ENCODE measurements at places on chromosomes 6 and 20.

- no peak for DNase-seq
Observed at GRCh38 chr20:62886709-62887058, 25.1 kb upstream of the TCFL5 start.

- DNase-seq, result no peak
Observed at GRCh38 chr6:155050311-155050710, 55.2 kb downstream of the TIAM2 start.

DNA sequence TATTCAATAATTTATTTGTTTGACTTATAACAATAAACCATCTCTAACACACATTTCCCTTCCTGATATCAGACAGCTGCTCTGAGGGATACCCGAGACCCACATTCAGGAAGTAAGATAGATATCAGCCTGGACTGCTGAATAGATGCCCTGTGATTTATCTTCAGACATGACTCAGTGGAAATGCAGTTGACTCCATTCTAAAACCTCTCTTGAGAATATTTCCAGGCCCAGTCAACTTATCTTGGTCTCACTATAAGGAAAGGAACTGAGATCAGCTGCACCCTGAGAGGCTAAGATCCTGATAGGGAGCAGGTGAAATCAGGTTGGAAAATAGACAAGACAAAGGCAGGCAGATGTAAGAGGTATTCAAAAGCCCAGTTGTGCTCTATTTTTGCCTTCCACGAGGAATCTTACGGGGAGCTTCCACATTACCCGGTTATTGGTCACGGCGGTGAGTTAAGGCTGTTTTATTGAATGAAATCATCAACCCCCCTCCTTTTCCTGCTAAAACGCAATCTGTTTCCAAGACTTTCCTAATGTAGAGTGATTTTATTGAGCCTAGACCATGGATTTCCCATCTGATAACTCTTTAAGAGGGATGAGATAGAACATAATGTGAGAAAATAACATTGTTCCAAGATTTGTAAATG lies 25.5 kb downstream of the C6orf15 start:
- DNase-seq, result no peak

DNA sequence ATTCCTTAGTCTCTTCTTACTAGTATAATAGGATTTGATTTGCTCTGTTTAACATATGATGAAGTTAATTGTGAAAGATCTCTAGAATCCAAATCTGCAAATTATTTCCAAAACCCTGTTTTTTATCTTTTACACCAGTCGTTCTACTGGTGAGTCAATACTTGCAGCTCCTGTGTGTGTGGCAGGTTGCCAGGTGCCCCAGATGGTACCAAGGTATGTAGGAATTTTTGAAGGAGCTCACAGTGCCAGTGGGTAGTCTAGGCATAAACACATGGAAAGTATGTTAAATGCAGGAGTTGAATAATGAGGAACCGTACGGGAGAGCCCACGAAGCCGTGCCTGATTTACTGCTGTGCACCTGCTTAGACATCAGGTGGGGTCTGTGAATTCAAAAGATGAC lies 192.2 kb downstream of the FARS2 start:
- no peak for DNase-seq

DNA sequence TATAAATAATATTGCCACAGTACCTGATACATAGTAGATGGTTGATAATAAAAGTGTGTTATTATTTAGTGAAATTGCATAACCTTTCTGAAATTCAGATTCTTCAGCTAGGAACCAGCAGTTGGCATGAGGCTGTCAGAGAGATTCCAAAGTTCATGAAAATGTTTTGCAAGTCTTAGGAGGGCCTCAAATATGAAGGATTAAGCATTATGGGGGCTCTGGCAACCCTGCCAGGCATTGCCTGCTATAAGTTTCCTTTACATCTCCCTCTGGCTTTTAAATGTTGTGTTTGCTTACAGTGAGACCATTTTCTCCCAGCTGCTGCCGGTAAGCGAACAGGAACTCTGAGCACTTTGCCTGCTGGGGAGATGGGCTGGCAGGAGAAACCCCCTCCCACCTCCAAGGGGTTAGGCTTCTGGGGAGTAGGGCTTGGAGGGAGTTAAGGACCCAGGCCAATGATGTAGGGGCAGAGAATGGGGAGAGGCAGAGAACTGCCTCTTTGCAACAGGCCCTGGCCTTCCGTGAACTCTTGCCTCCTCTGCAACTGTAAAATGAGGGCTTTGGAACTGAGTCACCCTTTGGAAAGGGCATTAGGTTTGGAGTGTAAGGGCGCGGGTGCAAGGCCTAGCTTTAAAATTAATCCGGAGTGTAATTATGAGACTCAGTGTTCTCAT lies 33.2 kb upstream of the KIF3B start:
- no peak for DNase-seq

GRCh38 chr20:62018437-62019143 lies 47.1 kb downstream of the TAF4 start:
- no peak for DNase-seq

GRCh38 chr6:37142050-37142614 lies 27.8 kb upstream of the PIM1 start:
- DNase-seq, result peak; percentile 52

GRCh38 chr6:142900227-142900971 lies 44.6 kb downstream of the HIVEP2 start:
- no peak for DNase-seq

DNA sequence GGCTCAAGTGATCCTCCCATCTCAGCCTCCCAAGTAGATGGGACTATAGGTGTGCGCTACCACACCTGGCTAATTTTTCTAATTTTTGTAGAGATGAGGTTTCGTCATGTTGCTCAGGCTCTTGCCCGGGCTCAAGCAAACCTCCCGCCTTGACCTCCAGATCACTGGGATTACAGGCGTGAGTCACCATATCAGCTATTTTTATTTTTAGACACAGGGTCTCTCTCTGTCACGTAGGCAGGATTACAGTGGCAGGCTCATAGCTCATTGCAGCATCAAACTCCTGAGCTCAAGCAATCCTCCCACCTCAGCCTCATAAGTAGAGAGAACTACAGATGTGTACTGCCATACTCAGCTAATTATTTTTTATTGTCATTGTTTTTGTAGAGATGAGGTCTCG lies 41.7 kb downstream of the SLC23A2 start:
- DNase-seq, result no peak

DNA sequence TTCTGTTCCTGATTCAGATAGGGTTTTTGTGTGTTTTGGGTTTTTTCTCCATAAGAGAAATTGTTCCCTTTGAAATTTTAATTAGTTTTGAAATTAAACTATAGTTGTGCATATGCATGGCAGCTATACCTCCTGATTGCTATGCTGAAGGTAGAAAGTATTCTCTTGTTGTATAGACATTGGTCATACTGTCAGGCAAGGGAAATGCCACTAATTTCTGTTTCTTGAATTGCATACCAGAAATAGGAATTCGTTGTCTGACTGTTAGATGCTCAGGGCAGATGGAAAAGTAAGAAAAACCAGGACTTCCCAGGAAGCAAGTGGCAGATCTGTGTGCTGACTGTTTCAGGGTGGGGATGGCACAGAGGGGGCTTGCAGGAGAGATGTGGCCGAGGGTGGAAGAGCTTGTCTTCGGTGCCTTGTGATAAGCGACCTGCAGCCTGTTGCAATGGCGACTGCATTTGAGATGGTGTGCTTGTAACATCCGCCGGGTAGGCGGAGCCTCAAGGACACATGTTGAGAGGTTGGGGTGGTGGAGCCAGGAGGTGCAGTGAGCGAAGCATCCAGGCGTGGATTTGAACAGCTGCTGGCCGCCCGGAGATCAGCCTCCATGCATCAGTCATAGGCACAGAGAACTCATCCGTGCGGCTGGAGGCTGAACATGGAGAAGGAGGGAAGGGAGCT lies 42.8 kb downstream of the RREB1 start:
- peak; percentile 69 for DNase-seq

GRCh38 chr6:1009103-1009502 lies 302.8 kb upstream of the FOXQ1 start:
- no peak for DNase-seq

- DNase-seq, result no peak
Observed at GRCh38 chr20:51154708-51155690, 132.1 kb upstream of the KCNG1 start.

DNA sequence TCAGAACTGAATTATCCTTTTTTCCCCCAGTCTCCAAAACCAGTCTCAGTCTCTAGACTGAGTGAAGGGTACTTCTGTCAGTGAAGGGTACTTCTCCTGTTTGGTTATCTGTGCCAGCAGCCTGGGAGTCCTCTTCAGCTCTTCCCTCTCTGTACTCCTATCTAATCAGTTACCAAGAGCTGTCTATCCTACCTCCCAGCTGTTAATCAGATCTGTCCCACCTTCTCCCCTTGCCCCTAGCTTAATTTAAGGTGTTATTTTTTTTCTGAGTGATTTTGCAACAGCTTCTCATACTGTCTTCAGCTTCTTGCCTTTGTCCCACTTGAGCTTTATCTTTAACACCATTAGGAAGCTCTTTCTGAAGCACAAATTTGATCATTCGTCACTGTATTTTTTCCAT lies 491.9 kb upstream of the SOX4 start:
- DNase-seq, result no peak

- DNase-seq, result no peak
Observed at GRCh38 chr20:58393299-58393698, 4.3 kb downstream of the VAPB start.

DNA sequence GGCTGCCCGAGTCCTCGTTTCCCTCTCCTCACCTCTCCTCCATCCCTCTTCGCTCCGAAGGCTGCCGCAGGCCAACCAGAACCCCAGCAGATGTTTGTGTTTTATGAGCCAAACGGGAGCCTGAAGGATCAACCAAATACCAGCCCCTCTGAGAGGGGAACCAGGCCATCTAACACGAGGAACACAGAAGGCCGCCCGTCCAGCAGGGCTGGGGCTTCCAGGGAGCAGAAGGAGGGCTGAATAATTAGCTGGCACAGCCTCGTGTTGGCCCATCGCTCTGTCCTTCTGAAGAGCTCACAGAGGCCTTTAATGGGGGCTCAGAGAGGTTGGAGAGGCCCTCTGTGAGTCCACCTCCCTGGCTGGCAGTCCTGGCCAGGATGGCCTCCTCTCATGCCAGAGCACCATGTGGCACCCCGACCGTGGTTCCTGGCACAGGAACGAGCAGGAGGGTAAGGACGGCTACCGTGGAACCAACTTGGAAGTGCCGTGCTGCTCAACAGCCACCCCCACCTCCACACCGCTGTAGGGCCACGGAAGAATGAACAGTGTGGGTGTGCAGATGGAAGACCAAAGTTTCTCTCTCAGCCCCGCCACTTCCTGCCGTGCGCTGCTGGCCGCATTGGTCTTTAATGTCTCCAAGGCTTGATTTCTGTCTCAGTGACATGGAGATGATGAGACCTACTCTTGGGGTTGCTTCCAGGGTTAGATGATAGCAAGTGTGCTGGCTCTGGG lies 155.2 kb downstream of the SCML4 start:
- DNase-seq, result no peak

DNA sequence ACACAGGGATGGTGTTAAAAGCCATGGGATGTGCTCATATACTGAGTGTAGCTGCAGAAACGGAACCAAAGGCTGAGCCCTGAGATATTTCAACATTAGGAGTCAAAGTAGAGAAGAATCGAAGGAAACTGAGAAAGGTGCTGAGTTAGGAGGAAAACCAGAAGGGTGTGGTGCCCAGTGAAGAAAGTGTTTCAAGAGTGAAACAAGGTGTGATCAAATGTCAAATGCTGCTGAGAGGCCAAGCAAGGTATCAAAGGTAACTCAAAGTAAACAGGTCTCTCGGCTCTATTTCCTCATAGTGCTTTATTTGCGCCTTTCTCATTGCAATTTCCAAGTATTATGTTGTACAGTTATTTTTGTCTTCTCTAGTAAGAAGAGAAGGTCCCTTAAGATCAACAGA lies 94.1 kb downstream of the PRDM1 start:
- DNase-seq, result no peak

DNA sequence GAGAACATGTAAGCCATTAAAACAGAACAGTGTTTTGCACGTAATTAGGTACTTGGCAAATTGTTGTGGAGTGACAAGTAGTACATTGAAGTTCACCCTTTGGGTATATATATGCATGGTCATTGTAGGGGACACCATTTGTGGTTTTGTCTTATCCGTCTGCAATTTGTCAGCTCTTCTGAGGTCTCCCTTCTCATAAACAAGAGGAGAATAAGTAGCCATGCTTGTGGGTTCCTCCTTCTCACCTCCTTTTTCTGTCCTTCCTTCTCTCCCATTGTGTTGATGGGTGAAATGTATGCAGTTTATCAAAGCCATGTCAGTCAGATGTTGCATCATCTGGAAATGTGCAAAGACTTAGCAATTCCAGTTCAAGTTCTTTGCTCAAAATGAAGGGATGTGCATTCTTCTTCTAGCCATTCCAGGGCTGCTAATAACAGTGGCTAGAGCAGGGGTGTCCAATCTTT lies 70.9 kb downstream of the QKI start:
- DNase-seq, result no peak

GRCh38 chr6:19734519-19734918 lies 102.7 kb upstream of the ID4 start:
- DNase-seq, result no peak

GRCh38 chr6:106097411-106098231 lies 11.5 kb downstream of the PRDM1 start:
- no peak for DNase-seq

GRCh38 chr6:88662163-88662580 lies 301.2 kb downstream of the RNGTT start:
- no peak for DNase-seq

GRCh38 chr6:27143474-27144026 lies 104.0 kb upstream of the PRSS16 start:
- no peak for DNase-seq

DNA sequence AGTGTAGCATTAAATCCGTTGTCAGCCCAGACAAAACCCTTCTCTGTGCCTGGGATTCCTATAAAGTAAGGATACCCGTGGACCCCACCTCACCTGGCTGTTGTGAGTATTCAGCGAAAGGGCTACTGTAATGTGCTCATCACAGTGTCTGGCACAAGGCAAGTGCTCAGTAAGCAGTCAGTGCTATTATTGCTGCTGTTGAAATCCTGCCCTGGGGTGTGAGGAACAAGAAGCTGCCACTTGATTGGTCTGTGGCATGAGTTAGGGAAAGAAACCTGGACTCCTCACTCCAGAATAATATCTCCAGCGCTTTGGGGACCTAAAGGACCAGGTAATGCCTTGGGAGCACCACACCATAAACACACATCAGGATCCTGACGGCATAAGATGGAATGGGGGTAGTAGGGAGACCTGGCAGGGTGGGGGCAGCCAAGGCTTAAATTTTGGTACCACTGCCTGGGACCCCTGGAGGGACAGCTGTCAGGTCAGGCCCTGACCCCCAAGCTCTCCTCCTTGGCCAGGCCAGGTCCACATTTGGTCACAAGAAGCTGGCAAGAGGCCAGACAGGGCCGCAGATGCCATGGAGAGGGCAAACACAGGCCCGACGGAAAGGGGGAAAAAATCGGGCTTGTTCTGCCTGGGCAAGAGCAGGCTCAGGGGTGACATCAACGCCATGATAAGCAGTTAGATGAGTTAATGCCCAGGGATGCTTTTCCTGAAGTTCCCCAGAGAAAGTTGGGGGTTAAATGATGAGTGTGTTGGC lies 66.5 kb downstream of the MRPL14 start:
- DNase-seq, result no peak
